Activated CD4-positive, alpha-beta T cell treated with anti-CD3 and anti-CD28 coated beads, Interleukin-2, amount 10 ng/mL, durations not matched to agents 7 days and 5 days (primary cell): ENCODE measurements at places on chromosomes 3 and 15.
A peak's percentile ranks its signal among the peaks of the same experiment; 100 is the strongest.

DNA sequence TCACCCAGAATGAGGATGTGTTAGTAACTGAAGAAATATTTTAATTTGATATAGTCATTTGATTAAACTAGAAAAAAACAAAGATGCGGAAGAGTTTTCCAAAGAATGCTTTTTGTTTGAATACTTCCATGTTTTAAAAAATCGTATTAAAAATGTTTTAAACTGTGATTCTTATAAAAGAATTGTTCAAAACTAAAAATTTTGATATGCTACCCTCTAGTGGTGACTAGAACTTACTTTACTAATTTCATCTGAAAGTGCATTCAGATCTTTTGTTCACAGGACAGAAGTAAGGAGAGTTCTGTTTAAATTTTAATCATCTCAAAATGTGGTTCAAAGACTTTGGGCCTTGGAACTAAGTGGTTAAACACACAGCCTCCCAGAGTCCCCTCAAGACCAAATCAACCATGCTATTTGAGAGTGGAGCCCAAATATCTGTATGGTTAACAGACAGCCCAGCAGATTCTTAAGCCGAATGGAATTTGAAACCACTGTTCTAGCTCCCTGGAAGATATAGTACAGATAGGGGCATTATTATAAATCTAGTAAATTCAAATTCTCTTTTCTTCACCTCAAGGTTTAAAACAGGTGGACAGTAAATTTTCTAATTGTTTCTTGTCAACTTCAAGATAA lies 45.2 kb upstream of the SYNPR start:
- no peak for DNase-seq

- no peak for DNase-seq
These were observed 428.3 kb upstream of the ATP11B start for GRCh38 chr3:182364723-182365650.

DNA sequence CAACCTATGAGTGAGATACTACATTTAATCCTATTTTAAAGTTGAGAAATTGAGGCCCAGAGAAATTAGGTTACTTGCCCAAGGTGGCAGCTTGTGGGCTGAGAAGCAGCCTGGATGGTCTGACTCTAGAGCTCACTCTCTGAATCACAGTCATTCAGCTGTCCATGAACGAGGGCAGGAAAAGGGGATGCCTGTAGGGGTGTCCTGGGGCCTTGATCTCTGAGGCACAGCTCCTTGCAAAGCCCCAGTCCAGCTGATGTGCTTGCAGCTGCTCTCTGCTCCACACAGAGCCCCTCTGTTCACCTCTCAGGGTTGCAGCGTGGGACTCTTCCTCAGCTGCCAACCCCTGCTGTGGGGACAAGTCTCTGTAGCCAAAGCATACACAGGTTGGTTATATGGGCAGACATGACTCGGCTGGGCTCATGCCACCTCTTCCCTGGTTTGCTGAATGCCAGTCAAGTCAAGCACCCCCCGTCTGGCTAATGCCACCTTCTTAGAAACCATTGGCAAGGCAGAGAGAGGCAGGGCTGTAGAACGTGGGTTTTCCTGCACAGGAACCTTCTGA lies 56.8 kb downstream of the GASK1A start:
- no peak for DNase-seq

- peak; percentile 40 for DNase-seq
These were observed 81.7 kb downstream of the TAMM41 start for GRCh38 chr3:11764931-11765363.

DNA sequence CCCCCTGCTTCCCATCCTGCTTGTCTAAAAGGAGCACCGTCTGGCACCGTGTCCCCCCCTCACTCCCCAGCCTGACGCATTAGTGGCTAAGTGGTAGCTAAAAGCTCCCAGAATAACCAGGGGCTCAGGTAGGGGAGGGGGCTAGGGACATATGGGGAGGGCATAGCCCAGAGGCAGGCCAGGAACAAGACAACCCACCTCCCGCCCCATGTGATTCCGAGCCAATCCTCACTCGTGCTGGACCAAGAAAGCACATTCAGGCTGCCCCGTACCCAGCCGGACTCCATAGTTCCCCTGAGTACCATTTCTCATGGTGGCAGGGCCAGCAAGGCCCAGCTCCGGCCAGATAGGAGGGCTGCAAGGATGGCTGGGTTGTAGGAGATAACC lies 11.5 kb downstream of the SEMA7A start:
- DNase-seq: no peak

- DNase-seq: no peak
These were observed 18.2 kb upstream of the JMJD7 start for GRCh38 chr15:41809526-41810220.
